SK-N-SH treated with all-trans-retinoic acid at 6 μM for 48 hours (cell line): ENCODE measurements at places on chromosomes 3 and 15.
A peak's percentile ranks its signal among the peaks of the same experiment; 100 is the strongest.

- peak; percentile 87 for ATAC-seq
These were observed at the start of gene PLCH1 for GRCh38 chr3:155744626-155745324. PLCH1 (minus strand) TSS chr3:155745071; CDS start chr3:155704224, 40,847 bp downstream.

DNA sequence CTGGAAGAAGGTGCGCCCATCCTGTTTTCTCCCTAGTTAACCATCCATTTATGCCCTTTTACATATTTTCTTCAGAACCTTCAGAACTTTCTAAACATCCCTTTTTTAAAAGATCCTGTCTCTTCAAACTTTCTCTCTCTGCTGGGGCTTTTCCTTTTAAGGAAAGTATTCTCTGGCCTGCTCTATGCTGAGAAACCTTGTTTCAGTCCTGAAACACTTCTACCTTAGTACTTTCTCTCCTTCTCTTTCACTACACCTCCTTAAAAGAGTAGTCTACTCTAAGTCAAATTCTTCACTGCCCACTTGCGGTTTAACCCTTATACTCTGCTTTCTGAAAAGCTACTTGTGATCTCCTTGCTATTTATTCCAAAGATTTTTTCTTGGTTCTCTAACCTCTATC lies 65.6 kb upstream of the SLC12A8 start:
- ATAC-seq, result no peak

DNA sequence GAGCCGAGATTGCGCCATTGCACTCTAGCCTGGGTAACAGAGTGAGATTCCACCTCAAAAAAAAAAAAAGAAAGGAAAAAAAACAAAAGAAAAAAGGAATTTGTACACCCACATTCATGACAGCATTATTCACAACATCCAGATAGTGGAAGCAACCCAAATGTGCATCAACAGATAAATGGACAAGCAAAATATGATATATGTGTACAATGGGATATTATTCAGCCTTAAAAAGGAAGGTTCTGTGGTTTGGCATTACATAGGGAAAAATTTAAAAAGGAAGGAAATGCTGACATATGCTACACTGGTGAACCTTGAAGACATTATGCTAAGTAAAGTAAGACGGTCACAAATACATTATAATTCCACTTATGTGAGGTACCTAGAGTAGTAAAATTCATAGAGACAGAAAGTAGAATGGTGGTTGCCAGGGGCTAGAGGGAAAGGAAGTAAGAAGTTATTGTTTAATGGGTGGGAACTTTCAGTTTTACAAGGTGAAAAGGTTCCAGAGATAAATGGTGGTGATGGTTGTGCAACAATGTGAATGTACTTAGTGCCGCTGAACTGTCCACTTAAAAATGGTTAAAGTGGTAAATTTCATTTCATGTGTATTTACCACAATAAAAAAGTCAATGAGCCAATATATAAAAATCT lies 118.5 kb downstream of the MYLK start:
- ATAC-seq, result no peak

- no peak for ATAC-seq
These were observed 65.8 kb upstream of the TNFAIP8L3 start for GRCh38 chr15:51160484-51160883.

DNA sequence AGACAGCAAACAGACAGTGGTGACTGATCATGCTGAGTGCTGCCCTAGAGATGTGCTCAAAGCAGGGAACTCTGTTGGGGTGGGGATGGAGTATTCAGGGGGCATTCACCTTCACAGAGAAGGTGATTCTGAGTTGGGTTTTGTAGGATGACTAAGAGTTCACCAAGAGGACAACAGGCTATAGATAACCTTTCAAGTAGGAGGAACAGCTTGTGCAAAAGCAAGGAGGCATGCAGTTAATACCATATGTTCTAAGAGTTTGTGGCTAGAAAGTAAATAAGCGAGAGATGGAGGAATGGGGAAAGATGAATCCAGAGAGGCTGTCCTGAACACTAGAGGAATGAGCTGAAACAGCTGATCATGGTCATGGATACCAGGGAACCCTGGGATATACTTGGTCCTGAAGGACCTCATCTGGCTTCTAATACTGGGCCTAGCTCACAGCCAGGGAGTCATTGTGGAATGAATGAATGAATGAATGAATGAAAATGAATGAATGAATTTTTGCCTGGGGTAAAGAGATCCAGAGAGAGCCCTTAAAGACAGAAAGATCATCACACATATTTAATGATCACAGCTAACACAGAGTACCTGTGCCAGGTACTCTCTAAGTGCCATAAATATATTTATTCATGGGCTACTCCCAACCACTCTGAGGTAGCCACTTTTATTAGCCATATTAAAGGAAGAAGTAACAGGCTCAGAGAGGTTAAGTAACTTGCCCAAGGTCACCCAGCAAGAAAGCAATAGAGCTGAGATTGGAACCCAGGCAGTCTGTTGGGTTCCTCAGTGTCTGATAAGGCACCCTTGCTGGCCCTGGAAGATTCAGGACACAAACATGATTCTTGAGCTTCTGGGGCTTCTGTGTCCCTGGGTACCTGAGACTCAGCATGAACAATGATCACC lies 22.0 kb downstream of the SMAD6 start:
- ATAC-seq, result no peak; the same call in 2 of the 3 replicates

GRCh38 chr15:83694536-83694935 lies 40.6 kb downstream of the ADAMTSL3 start:
- ATAC-seq, result no peak

DNA sequence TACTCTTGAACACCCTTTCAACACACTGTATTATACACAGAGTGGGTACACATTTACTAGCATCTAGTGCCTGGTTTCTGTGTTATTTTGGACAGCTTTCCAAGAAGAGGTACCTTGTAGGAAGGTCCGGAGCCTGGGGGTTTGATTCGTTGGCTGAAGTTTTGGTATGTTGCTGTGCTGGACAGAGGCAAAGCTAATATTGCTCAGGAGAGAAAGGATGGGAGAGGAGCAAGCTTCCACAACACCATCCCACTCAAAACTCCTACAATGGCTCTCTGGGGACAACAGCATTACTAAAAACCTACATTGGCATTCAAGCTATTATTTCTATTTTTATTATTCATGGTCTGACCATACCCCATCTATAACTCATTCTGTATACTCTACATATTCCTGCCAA lies 1.1 kb upstream of the LYSMD2 start:
- no peak for ATAC-seq

DNA sequence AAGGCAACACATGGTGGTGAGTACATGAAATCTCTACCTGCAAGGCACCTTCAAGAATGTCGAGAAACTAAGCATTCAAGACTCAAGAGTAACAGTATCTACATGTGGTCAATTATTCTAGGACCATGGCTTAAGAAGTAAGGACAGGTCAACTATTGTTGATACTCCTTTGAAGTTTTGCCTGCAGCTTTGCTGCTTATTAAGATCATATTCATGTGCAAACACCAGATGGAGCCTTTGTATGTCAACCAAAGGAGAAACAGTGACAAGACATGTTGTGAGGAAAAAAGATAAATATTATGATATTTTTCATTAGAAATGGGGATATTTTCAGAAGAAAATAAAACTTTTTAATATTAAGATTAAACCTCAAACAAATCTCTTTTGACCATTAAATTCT lies 52.3 kb upstream of the FGF7 start:
- peak; percentile 42; the same call in 1 of the 3 replicates for ATAC-seq

- no peak for ATAC-seq
These were observed 47.4 kb downstream of the ZNF717 start for GRCh38 chr3:75737831-75738493.

- no peak for ATAC-seq
These were observed 145.4 kb upstream of the LRRFIP2 start for GRCh38 chr3:37319784-37320183.

GRCh38 chr3:188360364-188360881 lies 206.5 kb downstream of the LPP start:
- no peak for ATAC-seq

- ATAC-seq, result no peak
These were observed 34.6 kb downstream of the MSL2 start for GRCh38 chr3:136161516-136161915.

GRCh38 chr15:85500060-85500708 lies 119.8 kb downstream of the AKAP13 start:
- no peak for ATAC-seq

DNA sequence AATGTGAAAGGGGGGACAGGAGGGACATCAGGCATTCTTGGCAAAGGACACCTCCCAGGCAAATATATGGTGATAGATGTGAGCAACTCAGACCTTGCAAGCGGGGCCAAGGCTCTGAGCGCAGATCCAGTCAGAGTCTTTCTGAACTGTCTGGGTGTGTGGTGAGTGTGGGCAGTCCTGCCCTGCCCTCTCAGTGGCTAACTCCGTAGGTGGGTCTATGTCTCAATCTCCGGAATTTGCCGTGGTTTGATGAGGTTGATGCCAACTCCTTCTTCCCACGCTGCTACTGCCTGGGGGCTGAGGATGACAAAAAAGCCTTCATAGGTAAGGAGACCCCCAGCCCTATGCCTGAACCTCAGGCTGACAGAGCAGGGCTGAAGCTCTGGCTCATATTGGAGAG lies 7.4 kb downstream of the TTLL3 start:
- no peak for ATAC-seq

- peak; percentile 97 for ATAC-seq
These were observed 11.0 kb downstream of the STARD5 start for GRCh38 chr15:81312790-81313543.

DNA sequence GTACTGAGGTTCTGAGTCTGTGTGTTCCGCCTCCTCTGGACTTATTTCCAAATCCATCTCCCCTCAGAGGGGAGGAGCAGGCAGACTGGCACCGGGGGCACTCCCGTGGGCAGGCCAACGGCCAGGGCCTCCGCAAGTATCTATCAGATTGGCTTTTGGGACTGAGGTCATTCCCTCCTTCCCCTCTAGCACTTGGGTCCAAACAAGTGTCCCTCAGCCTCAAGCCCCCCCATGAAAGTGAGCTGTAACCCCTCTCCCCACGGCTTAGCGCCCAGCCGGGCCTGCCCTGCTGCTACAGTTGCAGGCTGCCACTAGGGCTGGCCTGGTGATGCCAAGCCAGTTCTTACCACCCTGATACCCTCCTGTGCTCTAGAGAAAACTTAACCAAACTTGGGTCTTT lies 17.4 kb downstream of the ITGA11 start:
- no peak for ATAC-seq

GRCh38 chr15:39156166-39156565 lies 424.7 kb upstream of the THBS1 start:
- no peak for ATAC-seq

DNA sequence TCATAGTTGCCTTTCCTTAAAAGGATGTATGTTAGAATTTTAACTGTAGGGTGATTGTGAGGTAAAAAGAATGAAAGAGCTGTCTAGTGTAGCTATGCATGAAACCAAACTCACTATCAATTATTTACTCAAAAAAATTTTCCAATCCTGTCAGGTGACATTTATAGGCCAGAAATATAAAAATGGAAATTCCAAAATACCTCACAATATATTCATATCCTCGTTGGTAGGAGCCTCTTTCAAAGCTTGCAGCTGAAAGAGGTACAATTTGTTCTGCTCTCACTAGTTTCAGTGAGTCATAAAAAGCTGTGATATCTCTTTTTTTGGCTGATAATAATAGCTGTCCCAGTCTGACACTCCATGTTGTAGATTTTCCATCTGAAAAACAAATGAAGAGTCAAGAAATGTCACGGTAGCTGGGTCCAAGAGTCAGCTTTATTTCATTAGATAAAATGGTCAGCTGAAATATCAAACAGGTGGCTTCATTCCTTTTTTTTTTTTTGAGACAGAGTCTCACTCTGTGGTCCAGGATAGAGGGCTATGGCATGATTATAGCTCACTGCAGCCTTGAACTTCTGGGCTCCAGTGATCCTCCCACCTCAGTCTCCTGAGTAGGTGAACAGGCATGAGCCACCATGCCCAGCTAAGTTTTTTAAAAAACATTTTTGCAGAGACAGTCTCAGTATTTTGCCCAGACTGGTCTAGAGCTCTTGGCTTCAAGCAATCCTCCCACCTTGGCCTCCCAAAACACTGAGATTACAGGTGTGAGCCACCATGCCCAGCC lies 50.8 kb upstream of the XRN1 start:
- no peak for ATAC-seq

DNA sequence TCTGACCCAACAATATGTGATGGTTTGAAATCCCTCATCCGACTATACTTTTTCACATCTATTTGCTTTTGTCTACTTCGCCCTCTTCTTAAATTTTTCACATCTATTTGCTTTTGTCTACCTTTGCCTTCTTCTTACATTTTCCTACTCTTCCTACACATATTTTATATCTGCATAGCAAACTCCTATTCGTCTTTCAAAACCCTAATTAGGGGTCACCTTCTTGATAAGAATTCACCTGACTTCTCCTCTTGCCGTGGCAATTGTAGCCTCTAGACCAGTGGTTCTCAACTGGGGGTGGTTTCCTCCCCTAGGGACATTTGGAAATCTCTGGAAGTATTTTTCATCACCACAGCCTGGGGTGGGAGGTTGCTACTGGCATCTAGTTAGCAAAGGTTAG lies 607.4 kb downstream of the NTRK3 start:
- no peak for ATAC-seq

DNA sequence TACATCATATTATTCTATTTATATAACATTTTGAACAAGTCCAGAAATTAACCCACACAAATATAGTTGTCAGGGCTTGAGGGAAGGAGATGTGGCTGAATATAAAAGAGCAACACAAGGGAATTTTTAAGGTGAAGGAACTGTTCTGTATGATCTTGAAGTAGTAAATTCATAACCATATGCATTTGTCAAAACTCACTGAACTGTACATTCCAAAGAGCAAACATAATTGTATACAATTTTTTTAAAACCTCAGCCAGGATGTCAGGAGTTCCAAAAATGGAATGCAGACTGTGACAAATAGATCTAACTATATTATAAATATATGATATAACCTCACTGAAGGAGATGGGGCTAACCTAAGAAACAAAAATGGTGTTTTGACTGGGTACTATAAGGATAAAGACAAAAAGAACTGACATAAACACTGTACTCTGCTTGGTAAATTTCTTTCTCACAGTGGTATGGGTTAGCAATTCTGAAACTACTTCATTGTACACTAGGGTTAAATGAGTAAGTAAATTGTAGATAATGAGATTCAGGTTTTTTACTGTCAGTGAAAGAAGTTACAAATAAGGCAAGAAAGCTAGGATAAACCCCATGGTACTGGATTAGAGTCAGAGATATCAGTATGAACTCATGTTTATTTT lies 14.4 kb downstream of the GOLGB1 start:
- peak; percentile 70 for ATAC-seq

- ATAC-seq, result no peak
These were observed 16.7 kb upstream of the EIF1B start for GRCh38 chr3:40292637-40293349.

- peak; percentile 0; the same call in 2 of the 3 replicates for ATAC-seq
These were observed 15.8 kb upstream of the FANCD2 start for GRCh38 chr3:10010421-10010877.

- no peak for ATAC-seq
These were observed 116.7 kb downstream of the NR1I2 start for GRCh38 chr3:119898478-119899191.

GRCh38 chr3:25468866-25469319 lies 40.8 kb downstream of the RARB start:
- ATAC-seq, result peak; percentile 70
